ENCODE measurements at places on chromosomes 7 and 10. TPM values are rescaled to one million over a fixed set of nuclear protein-coding genes. Genes with fewer than 3 reads are reported as not detected.

Gene PAPSS2
- polyA plus RNA-seq, result 88.9 TPM

Gene ZP3
- 1.4 TPM for polyA plus RNA-seq

Gene ASIC3
- polyA plus RNA-seq, result 3.0 TPM

Gene EIF5AL1
- polyA plus RNA-seq, result 0.46 TPM

Gene ZNF485
- 0.46 TPM for polyA plus RNA-seq

Gene DYDC2
- polyA plus RNA-seq, result not detected

Gene CHRM2
- polyA plus RNA-seq, result not detected

Gene CHST15
- 3.5 TPM for polyA plus RNA-seq

Gene GIMAP6
- 10.2 TPM for polyA plus RNA-seq

Gene SCIN
- polyA plus RNA-seq, result 54.1 TPM

Gene ENTPD7
- 3.5 TPM for polyA plus RNA-seq

Gene ADRB1
- 0.55 TPM for polyA plus RNA-seq

Gene AOAH
- polyA plus RNA-seq, result 16.2 TPM

Gene DMBT1
- 677 TPM for polyA plus RNA-seq

Gene TMEM196
- polyA plus RNA-seq, result not detected

Gene OPN4
- polyA plus RNA-seq, result 0.04 TPM

Gene SFTPA1
- 0.39 TPM for polyA plus RNA-seq

Gene TCERG1L
- not detected for polyA plus RNA-seq

Gene SVOPL
- polyA plus RNA-seq, result 2.3 TPM

Gene NKX6-2
- polyA plus RNA-seq, result not detected

Gene UNCX
- polyA plus RNA-seq, result not detected

Gene GNAT3
- polyA plus RNA-seq, result not detected

Gene ANKRD26
- polyA plus RNA-seq, result 3.6 TPM

Gene SPDYE6
- not detected for polyA plus RNA-seq

Gene EPDR1
- 5.8 TPM for polyA plus RNA-seq

Gene PIK3CG
- polyA plus RNA-seq, result 4.2 TPM

Gene OR6V1
- not detected for polyA plus RNA-seq

Gene ZNF33B
- 12.3 TPM for polyA plus RNA-seq

Gene KIAA1549
- polyA plus RNA-seq, result 0.90 TPM

Gene ENTPD1
- 9.9 TPM for polyA plus RNA-seq

Gene HMX2
- polyA plus RNA-seq, result 0.36 TPM

Gene ELOVL3
- 0.45 TPM for polyA plus RNA-seq
